Large intestine (tissue), 12 donors: ENCODE measurements at places on chromosomes 4 and X. TPM values are rescaled to one million over a fixed set of nuclear protein-coding genes. Genes with fewer than 3 reads are reported as not detected.

SLC9B1 gene
- polyA plus RNA-seq, result 1.0 TPM

CDS1 gene
- polyA plus RNA-seq, result 59.6 TPM

CD99L2 gene
- polyA plus RNA-seq, result 21.7 TPM

ARR3 gene
- polyA plus RNA-seq, result 0.43 TPM

NEIL3 gene
- 2.6 TPM for polyA plus RNA-seq

- no peaks in the 10 kb centered on the region for H3K27me3 ChIP-seq
- DNase-seq, result no peak
Measured at GRCh38 chr4:151968643-151969042, 207.8 kb upstream of the GATB start.

DNA sequence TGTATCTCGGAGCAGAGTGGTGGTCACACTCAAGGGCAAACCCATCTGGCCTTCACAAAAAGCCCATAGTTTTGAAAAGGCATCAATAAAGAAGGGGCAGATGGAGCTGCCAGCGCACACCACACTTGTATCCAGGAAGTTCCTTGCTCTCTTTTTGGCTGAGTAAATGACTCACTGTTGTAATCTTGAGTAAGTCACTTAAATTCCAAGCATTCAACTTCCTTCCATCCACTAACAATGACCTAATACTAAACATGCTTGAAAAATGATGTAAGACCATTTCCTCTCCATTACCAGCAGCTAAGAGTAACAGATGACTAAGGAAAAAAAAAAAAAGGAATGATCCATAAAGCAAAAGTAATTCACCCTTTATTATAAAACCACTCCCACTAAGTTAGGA is 32.4 kb upstream of the MYOZ2 start:
- H3K4me1 ChIP-seq, result no peaks in the 10 kb centered on the region
- no peaks in the 10 kb centered on the region for H3K36me3 ChIP-seq
- no peak overlapping the region for H3K27ac ChIP-seq
- peak; percentile 70 for DNase-seq
- no peak overlapping the region for H3K4me3 ChIP-seq

GRCh38 chr4:108502356-108502755 is 118.0 kb upstream of the RPL34 start:
- no peak for DNase-seq
- no peak overlapping the region for H3K27ac ChIP-seq

DNA sequence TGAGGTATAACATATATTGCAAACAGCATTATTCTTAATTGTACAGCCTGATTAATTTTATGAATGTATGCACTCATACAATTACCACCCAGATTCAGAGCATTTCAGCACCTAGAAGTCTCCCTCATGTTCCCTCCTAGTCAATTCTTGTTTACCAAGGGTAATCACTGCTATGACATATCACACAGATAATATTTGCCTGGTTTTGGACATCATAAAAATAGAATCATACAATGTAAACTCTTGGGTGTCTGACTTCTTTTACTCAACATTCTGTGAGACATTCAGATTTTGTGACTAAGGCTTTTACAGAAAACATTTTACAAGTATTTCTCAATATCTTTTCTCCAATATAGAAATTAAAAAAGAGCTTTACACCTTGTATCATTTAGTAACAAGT is 66.9 kb downstream of the PTPN13 start:
- no peaks in the 10 kb centered on the region for H3K27me3 ChIP-seq
- no peak overlapping the region for H3K27ac ChIP-seq
- no peak for DNase-seq
- H3K36me3 ChIP-seq, result no peaks in the 10 kb centered on the region

- no peak overlapping the region for H3K4me3 ChIP-seq
- no peaks in the 10 kb centered on the region for H3K27me3 ChIP-seq
- no peaks in the 10 kb centered on the region for H3K36me3 ChIP-seq
- no peak overlapping the region for H3K27ac ChIP-seq
Measured at GRCh38 chr4:90982813-90983212, 855.6 kb downstream of the CCSER1 start.

DNA sequence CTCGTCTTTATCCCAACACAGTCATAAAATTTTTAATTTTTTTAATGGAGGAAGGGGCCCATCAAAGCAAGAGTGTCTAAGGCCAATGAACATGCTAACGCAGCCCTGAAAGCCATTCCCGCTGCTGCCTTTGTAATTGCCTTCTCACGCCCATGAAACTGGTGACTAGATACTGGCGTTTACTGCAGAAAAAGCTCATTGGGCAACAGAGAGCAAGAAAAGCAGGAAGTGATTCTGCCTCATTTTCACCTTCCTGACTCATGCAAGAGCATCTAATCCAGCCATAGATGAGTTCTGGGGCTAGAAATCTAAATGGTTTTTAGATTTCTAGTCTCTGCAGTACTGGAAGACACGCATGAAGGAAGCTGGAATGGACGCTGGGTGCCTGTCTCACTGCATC is 72.5 kb downstream of the ANXA3 start:
- H3K27me3 ChIP-seq, result no peaks in the 10 kb centered on the region
- H3K27ac ChIP-seq, result peak overlapping the region; percentile 95
- peaks cover 60% of the 10 kb centered on the region for H3K4me1 ChIP-seq
- H3K36me3 ChIP-seq, result no peaks in the 10 kb centered on the region

GRCh38 chrX:15269618-15270521 is at the start of gene ASB9:
Gene ASB9, minus strand, starts transcription at chrX:15270083. Its CDS starts 209 bp downstream, at chrX:15269874.
- H3K27me3 ChIP-seq, result no peaks in the 10 kb centered on the region
- peak within 1 kb of the TSS; percentile 7 for H3K4me3 ChIP-seq
- H3K27ac ChIP-seq, result peak within 1 kb of the TSS; percentile 51
- H3K4me1 ChIP-seq, result no peaks in the 10 kb centered on the region

DNA sequence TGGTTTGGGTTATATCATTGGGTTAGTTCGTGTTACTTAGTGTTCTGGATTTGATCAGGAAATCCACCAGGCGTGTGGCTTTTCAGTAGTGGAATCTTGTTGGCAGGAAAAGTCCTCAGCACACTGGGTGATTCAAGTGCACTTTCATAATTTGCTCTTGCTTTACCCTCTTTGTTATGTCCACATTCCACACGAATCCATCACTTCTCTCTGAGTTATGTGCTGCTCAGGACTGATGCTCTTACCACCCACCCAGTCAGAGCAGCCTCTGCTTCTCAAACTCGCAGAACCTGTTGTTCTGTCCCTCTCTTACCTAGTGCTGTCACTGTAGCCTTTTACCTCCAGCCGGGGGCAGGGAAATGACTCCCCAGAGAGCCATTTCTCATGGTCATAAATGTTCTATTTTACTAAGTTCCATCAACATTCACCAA is 37.2 kb upstream of the SCRG1 start:
- no peaks in the 10 kb centered on the region for H3K36me3 ChIP-seq
- H3K4me1 ChIP-seq, result no peaks in the 10 kb centered on the region
- no peak overlapping the region for H3K4me3 ChIP-seq
- no peak for DNase-seq
- H3K27ac ChIP-seq, result no peak overlapping the region

GRCh38 chr4:24256066-24256465 is 328.3 kb downstream of the DHX15 start:
- H3K36me3 ChIP-seq, result no peaks in the 10 kb centered on the region
- H3K4me3 ChIP-seq, result no peak overlapping the region
- H3K4me1 ChIP-seq, result no peaks in the 10 kb centered on the region
- DNase-seq, result no peak
- no peak overlapping the region for H3K27ac ChIP-seq

DNA sequence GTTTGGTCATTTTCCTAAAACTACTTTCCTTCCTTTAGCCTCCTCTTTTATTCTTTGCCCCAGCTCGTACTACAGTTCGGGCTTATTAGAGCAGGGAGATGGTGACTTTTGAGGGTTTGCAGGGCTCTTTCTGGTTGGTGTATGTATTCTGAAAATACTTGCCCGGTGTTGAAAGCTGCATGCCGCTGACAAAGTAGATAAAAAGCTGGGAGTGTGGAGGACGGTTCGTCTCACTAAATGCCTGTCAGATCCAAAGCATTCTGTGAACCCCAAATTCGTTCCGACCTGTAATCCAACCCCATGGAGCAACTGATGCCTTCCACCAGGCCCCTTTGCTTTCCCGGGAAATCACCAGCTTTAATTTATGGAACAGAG is 19.2 kb downstream of the TRIM2 start:
- H3K4me3 ChIP-seq, result peak overlapping the region; percentile 43
- H3K4me1 ChIP-seq, result peaks cover 34% of the 10 kb centered on the region
- peaks cover 12% of the 10 kb centered on the region for H3K36me3 ChIP-seq
- H3K27ac ChIP-seq, result peak overlapping the region; percentile 87
- H3K27me3 ChIP-seq, result no peaks in the 10 kb centered on the region

DNA sequence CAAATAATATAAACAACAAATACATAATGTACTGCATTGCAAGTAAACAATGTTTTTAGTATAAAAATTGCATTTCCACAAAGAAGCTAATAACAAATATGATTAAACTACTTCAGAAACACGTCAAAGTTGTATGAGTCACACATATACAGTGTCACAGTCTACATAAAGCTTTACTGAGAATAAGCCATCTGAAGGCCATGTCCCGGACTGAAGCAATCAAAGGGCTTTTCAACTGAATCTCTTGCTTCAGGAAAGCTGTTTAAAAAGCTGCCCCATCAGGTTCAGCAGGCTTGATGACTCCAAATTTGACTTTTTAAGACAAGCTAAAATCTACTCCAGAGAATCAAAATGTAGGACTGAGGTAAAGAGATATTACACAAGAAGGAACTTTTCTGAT is 1476.8 kb downstream of the ADGRL3 start:
- no peak for DNase-seq
- H3K27ac ChIP-seq, result no peak overlapping the region
- no peaks in the 10 kb centered on the region for H3K4me1 ChIP-seq
- no peaks in the 10 kb centered on the region for H3K27me3 ChIP-seq

DNA sequence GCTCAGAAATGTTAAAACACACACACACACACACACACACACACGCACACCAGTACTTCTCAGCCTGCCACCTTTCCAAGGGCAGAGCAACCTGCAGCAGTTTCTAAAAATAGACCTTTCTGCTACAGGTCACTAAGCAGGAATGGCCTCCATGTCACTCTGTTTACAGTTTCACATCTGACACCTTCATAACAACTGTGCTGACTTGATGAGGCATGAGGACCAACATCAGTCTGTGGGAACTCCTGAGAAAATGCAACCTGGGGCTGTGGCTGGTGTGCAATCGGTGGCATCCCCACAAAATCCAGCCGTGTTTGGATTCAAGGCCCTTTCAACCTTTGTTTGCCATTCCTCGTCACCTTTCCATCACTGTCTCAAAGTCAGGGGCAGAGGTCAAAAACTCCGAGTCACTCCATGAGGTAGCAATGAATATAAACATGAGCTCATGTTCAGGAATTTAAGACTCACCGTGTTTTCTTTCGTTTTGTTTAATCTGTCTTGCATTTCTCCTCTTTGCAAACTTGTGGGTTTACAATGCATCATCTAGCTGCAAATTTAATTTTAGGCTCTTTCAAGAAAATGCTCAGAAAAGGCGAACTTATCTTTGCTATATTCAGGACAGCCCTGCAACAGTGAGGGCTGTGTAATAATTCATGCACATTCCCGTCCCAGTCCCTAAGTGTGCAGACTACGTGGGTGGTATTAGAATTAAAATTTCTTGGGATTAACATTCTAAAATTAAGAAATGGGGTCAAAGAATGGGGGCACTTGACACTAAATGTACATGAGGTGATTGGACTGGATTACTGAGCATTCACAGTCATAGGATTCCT is 135.3 kb downstream of the SHROOM3 start:
- H3K27me3 ChIP-seq, result no peaks in the 10 kb centered on the region
- H3K4me3 ChIP-seq, result no peak overlapping the region
- no peaks in the 10 kb centered on the region for H3K36me3 ChIP-seq
- DNase-seq, result peak; percentile 77

GRCh38 chr4:93475730-93476129 is 352.8 kb upstream of the ATOH1 start:
- H3K36me3 ChIP-seq, result no peaks in the 10 kb centered on the region
- H3K4me1 ChIP-seq, result no peaks in the 10 kb centered on the region
- H3K27ac ChIP-seq, result no peak overlapping the region

DNA sequence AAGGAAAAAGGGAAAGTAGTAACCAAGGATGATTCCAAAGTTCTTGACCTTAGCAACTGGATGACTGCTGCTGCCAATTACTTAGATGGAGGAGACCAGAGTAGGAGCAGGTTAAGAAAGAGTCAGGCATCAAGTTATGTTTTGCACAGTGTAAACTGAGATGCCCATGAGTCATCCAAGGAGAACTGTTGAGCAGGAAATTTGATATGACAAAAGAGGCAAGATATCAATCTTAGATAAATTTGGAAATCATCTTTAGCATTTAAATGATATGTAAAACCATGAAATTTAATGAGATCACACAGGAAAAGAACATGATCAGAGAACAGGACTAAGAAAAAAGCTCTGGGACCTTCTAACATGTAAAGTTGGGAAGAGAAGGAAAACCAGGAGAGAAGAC is 361.3 kb downstream of the OPHN1 start:
- no peak overlapping the region for H3K27ac ChIP-seq
- H3K4me1 ChIP-seq, result no peaks in the 10 kb centered on the region
- DNase-seq, result no peak
- H3K27me3 ChIP-seq, result no peaks in the 10 kb centered on the region
- H3K4me3 ChIP-seq, result no peak overlapping the region

DNA sequence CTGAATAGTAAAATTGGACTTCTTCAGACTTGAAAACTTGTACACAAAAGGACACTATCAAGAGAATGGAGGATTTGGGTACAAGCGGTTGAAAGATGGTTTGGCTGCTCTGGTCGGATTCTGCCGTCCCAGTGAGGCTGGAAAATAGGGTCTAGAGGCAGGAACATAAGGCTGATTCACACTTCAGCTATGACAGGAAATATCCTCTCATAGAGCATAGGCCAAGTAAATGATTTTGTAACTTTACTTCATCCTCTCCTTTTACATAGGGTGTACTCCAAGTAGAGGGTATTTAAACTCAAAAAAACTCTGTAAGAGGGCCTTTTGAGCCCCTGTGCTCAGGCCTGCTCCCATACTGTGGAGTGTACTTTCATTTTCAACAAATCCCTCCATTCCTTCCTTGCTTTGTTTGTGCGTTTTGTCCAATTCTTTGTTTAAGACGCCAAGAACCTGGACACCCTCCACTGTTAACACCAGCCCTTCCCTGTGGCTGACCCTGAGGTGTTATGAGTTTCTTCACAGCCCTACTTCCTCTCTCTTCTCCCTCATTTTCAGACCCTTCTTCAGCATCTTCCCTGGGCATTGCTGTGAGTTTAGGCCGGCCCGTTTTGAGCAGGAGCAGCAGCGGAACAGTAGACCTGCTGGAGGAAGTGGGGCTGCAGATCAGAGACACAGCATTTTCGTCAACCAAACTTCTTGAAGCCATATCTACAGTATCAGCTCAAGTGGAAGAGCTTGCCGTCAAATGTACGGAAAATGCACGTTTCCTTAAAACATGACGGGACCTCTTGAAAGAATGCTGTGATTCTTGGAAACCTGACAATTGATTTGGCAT is 7.2 kb downstream of the PGAM4 start:
- no peak for DNase-seq
- no peaks in the 10 kb centered on the region for H3K4me1 ChIP-seq
- H3K4me3 ChIP-seq, result no peak overlapping the region
- no peaks in the 10 kb centered on the region for H3K36me3 ChIP-seq

GRCh38 chrX:136048446-136048845 is 63.2 kb downstream of the SLC9A6 start:
- DNase-seq, result no peak
- no peaks in the 10 kb centered on the region for H3K27me3 ChIP-seq
- no peaks in the 10 kb centered on the region for H3K36me3 ChIP-seq
- no peak overlapping the region for H3K27ac ChIP-seq
- no peak overlapping the region for H3K4me3 ChIP-seq
- H3K4me1 ChIP-seq, result no peaks in the 10 kb centered on the region
